ENCODE measurements at places on chromosomes 16 and 17.

DNA sequence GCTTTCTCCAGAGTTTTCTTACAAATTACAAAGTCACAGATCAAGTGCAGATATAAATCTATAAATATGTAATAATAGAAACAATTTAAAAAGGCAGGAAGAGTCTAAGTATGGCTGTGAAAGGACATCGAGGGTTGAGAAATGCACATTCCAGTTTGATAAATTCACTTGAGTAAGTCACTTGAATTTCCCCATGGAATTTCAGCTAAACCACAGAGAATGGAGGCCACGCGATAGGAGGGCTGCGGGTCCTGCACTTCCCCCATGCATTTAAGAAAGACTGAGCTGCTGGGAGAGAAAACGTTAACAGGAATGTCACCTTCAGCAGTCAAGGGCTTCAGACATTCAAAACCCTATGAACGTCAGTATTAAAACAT is 6.1 kb upstream of the MXRA7 start:
- no peak for ATAC-seq

DNA sequence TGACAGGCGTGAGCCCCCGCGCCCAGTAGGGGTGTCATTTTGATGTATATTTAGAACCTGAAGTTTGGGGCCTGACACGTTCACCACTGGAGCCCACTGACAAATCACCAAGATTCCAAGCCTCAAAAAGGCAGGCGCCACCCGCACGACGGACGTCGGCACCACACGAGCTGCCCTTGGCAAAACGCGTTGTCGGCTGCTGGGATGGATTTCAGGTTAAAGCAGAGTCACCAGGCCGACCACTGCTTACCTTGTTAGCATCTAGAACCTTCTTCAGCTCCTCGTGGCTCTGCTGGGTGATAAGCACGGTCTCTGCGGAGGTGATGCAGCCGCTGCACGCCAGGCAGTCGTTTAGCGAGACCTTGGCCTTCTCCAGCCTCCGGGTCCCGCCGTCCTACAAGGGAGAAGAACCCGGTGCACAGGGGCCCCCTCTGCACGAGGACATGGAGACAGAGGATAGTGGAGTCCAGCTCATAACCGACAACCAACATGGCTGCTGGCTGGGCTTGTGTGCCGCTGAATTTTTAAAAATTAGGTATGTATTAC is 3.8 kb downstream of the CIAO3 start:
- ATAC-seq = no peak

- no peak for ATAC-seq
These were observed 732.5 kb upstream of the RBFOX1 start for GRCh38 chr16:6600167-6600566.

DNA sequence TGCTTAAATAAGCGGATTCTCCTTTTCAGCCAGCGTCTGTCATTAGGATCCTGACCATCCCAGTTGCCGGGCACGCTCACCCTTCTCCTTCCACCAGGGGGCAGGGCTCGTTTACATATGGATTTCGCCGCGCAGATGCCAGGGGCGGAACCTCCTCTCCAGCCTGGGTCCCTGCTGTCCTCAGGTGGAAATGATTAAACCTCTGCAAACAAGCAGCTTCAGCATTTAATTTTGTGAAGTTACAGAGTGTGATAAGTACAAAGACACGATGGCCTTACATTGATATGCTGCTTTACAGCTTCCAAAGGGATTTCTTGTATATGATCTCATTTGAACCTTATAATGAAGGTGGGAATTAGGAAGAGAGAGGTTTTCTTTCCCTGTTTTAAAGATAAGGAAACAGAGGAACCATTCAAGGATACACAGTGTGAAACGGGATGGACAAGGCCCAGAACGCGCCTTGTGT is 3.9 kb upstream of the KRT28 start:
- ATAC-seq = peak; percentile 97

DNA sequence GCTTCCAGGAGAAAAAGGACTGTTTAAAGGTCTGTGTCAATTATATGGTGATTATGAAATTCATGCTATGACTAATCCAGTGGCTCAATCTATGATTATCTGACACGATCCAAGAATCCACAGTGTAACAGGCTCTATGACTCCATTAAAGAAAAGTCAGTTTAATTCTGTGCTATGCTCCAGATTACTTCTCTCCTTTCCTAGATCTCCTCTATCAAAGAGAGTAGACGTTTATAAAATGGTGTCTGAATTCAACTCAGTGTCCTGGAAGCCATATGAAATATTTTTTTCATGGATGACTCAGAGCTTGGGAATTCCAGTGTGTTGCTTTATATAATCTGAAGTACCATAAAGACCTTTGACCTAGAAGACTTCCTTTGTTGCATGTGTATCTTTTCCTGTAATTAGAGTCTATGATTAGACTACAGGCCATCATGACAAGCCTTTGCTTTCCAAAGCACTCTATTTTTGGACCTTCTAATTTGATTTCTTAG is 27.0 kb upstream of the NF1 start:
- ATAC-seq = no peak

GRCh38 chr16:78390508-78391324 is 291.3 kb downstream of the WWOX start:
- no peak for ATAC-seq

DNA sequence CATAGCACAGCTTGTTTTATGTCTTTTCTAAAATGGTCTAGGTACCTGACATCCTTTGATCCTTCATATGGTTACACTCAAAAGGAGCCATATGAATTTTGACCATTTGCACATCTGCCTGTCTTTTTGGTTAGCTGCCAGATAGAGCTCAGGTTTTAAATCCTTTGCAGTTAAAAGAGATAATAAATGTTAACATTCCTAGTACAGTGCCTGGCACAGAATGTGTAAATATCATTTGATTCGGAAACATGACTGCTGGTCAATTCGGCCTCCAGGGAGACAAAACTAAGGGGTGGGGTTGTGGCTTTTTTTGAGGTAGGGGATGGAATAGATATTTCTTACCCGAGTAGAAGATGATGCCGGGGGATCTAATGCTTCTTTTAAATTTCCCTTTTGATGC is 64.2 kb downstream of the FTO start:
- ATAC-seq = no peak

- no peak for ATAC-seq
These were observed 337.1 kb downstream of the CNTNAP4 start for GRCh38 chr16:76614269-76614668.

- peak; percentile 1 for ATAC-seq
These were observed 684 bp downstream of the YPEL2 start for GRCh38 chr17:59331929-59332748.

Measured in motor neuron (in vitro differentiated cells).